Stimulated activated CD8-positive, alpha-beta memory T cell treated with anti-CD3 and anti-CD28 coated beads, Interleukin-4, amount 100 ng/mL, for 1 hour (primary cell): ENCODE measurements at places on chromosomes 16 and 17.

- DNase-seq: no peak
Observed at GRCh38 chr17:29390851-29391631, 878 bp downstream of the TAOK1 start.

GRCh38 chr16:89442588-89442987 is 47.8 kb downstream of the ANKRD11 start:
- DNase-seq: no peak

- DNase-seq: no peak
Observed at GRCh38 chr17:27776882-27777624, 23.3 kb downstream of the NOS2 start.

- no peak for DNase-seq
Observed at GRCh38 chr17:74919440-74920305, 3.4 kb downstream of the USH1G start.

- DNase-seq: no peak
Observed at GRCh38 chr17:301681-302299, 50.8 kb downstream of the RPH3AL start.

DNA sequence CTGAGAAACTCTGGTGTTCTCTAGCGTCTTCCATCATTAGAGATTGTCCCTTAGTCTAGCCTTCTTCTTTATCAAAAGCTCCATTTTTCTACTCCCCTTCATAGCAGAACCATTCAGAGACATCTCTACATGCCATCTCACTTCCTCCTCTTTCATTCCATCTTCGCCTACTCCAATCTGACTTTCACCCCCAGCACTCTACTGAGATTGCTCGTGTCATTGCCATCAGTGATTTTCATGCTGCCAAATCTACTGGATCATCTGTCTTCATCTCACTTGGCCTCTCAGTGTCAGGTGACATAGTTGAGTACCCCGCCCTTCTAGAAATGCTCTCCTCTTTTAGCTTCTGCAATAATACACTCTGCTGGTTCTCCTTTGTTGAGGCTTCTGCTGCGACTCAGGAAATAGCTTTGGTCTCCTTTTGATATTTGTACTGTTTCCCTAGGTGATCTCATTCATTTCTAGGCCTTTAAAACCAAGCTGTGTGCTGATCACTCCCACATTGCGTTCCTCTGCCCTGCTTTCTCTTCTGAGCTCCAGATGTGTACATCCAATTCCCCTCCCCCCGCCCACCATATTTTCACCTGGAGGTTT is 119.1 kb downstream of the FTO start:
- no peak for DNase-seq

DNA sequence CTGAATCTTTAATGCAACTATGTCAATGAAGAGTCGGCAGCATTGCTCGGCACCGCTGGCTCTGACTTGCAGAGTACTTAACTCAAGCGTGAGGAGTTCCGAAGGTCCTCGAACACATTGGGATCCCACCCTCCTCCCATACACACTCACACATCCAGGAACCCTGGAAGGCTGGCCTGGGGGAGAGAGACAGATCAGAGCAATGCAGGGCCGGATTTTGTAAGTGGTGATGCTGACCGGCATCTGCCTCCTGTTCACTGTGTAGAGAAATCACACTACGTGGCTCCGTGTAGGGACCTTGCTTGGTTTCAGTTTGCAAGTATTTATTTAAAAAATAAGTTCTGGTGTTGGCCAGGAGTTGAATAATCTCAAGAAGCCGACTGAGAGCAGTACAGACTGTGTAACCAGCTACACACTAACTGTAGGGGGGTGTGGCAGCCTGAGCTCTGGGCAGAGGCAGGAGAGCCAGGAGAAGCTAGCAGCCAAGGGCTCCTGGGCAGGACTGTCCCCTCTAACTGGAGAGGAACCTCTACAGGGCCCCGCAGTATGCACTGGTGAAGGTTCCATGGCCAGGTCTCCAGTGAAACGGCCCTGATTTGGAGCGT is 190.2 kb upstream of the TNRC6C start:
- DNase-seq: no peak

DNA sequence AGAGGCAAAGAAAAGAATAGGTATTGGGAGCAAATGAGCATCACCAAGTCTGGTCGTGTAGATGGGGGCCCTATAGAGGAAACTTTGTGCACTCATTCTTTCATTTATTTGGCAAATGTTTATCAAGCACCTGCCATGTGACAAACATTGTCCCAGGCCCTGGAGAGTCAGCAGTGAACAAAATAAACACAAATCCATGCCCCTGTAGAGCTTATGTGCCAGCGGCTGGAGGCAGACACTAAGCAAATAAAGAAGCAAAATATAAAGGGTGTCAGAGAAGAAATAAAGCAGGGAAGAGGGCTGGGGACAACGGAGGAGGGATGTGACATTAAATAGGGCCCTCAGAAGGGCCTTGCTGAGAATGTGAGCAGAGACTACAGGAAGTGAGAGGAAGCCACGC is 45.5 kb downstream of the KATNIP start:
- DNase-seq: no peak

DNA sequence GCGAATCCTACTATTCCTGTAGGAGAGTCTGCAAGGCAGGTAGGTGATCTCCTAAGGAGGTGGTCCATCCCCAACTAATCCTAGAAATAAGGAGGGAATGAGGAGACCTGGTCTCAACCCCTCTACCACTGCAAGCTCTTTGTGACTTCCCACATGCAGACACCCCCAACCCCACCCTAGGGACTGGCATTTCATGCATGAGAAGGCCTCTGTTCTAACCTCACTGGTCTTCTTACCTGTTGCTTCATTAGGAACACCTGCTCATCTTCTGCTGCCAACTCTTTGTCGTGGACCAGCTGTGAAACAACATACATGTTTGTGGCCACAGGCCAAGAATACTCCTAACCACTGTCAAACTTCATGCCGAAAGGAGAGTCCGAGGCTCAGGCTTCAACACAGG is 22.6 kb downstream of the DYNC1LI2 start:
- DNase-seq: no peak

GRCh38 chr17:61404913-61405685 is 5.5 kb downstream of the TBX2 start:
- DNase-seq: no peak

DNA sequence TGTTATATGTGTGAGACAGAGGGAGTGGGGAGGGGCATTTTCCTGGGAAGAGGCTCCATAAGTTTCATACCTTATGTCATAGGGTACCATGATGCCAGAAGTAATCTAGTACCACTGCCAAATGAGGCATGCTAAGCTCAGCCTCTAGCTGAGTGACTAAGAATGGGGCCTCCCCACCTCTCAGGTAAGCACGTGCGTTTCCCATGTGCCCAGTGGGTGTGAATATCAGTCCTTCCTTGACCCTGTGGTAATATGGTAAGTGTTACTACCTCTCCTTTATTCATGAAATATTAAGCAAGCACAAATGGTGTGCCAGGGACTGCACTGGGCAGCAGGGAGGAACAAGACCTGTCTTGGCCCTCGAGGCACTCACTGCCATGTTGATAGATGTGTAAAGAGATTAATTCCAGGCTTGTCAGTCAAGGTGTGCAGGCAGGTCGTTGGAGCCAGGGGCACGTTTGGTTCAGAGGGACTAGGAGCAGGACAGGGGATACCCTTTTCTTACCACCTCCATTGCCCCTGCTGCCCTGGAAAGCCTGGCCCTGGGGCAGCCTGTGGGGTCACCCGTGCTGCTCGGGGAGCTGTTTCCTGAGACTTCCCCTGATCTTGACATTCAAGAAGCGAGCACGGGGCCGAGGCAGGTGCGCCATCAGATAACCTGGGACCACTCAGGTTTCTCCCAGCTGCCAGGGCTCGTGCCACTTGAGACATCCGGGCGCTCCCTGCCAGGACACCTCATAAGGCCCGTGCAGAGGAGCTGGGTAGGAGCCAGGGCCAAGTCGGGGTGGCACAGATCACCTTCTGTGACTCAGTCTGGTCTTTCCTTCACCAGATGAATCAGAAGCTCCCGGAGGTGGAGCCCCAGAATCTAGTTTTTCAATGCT is 8.8 kb downstream of the RSAD1 start:
- no peak for DNase-seq

DNA sequence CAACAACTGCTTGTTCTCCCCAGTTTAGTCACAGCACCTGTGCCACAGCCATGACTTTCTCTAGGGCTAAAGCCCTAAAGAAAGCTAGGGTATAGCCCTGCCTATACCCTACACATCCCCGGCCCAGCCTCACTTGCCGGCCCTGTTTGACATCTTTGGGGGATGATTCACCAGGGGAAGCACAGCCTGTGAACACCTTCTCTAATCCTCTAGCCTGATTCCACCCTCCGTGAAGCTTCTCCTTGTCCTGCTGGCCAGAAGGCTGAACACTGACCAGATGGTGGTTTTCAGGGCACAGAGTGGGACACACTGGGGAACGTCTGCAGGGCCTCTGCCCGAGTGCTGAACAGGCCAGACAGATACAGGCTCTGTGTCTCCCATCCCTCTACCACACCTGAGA is 6.0 kb downstream of the CLEC16A start:
- DNase-seq: no peak

GRCh38 chr17:45394913-45395568 is 37.6 kb downstream of the ARHGAP27 start:
- no peak for DNase-seq

GRCh38 chr17:7922269-7922844 is 6.3 kb upstream of the RNF227 start:
- no peak for DNase-seq

GRCh38 chr16:81883235-81883634 is 104.1 kb downstream of the PLCG2 start:
- DNase-seq: no peak

GRCh38 chr17:58367461-58367860 is 15.5 kb upstream of the SUPT4H1 start:
- no peak for DNase-seq

- no peak for DNase-seq
Observed at GRCh38 chr16:74899816-74900215, 85.1 kb downstream of the WDR59 start.

DNA sequence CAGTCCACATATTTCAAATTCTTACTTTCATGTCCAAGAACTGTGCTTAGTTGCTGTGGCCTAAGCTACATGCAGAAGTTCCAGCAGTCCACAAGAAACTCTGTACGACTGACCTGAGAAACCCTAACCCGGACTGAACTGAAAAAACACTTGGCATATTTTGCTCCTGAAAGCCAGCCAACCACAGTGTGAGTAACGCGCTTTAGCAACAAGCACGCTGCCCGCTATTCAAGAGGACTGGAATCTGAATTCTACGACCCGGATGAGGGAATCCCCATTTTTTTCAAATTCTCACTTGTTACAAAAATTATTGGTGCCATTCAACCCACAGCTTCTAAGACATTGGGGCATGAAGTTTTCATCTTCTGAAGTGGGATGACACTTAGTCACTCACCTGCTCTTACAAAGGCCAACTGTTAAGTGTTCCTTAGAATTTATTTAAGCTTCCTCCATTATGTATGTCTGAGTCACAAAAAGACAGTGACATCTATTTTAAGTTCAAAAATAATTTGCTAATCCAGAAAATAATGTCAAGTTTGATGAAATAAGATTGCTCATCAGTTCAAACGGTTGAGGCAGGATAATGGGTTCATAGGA is 78.7 kb downstream of the CDYL2 start:
- no peak for DNase-seq

- no peak for DNase-seq
Observed at GRCh38 chr17:73940511-73940910, 263.0 kb upstream of the RPL38 start.

DNA sequence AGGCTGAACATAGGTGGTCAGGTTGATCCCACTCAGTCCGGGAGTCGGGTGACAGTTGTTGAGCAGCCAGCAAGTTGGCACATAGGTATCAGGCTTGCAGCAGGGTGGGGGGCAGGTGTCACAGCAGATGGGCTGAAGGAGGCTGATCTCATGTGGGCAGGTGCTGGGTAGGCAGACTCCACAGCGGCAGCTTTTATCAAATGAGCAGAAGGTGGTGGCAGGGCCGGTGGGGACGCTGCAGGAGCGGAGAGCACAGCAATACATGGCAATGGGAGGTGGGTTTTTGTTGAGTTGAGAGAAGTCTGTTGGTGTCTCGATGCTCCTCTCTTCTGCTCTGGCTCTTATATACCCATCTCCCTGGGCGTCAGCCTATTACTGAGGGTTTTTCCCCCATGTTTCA is at the start of gene KRTAP3-1:
Gene KRTAP3-1 (minus strand): TSS at position 318 of the 400 bp plus-strand sequence. CDS start 54 bp downstream, at position 264.
- no peak for DNase-seq

GRCh38 chr16:85504242-85504641 is 108.9 kb upstream of the GSE1 start:
- no peak for DNase-seq

DNA sequence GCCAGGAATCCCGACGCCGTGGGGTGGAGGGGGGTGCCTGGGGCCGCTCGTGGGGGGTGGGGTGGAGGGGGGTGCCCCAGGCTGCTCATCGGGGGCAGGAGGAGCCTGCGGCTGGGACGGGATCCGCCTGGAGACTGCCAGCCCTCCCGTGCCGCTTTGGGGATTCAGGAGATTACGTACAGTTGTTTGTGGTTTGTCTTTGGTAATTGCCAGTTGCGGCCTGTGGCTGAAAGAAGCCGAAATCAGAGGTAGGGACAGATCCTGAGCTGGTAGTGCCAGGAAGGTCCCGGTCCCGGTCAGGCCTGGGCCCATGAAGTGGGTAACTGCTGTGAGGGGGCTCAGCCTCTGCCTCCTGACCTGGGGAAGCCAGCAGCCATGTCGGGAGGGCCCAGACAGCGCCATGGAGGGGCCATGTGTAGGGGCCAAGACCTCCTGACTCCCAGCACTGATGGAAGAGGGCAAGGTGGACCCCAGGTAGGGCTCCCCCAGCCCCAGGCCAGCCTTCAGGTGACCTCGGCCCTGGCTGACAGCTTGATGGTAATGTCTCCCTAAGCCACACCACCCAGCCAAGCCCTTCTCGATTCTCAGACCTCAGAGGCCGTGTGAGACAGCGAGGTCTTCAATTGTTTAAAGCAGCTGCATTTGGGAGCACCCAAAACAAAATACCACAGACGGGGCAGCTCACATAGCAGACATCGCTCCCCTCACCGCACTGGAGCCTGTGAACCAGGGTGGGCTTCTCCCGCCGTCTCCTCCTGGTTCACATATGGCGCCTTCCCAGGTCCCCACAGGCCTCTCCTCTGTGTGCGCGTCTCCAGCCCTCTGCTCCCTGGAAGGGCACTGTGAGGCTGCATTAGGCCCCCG is 34.9 kb upstream of the SSTR5 start:
- no peak for DNase-seq

- DNase-seq: no peak
Observed at GRCh38 chr17:39605492-39606433, 2.0 kb downstream of the NEUROD2 start.

GRCh38 chr17:7220593-7221277 is 997 bp downstream of the ACADVL start:
- no peak for DNase-seq

DNA sequence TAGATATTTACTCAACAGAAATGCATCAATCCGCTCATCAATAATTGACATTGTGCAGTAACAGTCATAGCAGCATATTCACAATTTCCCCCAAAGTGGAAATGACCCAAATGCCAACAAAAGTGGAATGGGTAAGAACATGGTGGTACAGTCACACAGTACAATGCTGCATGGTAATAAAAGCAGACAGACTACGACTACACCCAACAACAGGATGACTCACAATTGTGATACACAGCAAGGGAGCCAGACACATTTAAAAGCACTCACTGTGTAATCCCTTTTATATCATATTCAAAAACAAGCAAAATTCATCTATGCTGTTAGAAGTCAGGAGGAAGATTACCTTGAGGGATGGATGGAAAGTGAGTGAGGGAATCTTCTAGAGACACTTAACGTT is 76.5 kb upstream of the NUDT7 start:
- DNase-seq: no peak

- no peak for DNase-seq
Observed at GRCh38 chr16:30604316-30604947, 5.8 kb downstream of the ZNF689 start.

- DNase-seq: no peak
Observed at GRCh38 chr17:20118280-20118679, 109.1 kb downstream of the SPECC1 start.

- DNase-seq: no peak
Observed at GRCh38 chr17:74778960-74779359, 2.8 kb upstream of the NAT9 start.
